ENCODE measurements at places on chromosomes 3 and 15. TPM values are rescaled to one million over a fixed set of nuclear protein-coding genes. Genes with fewer than 3 reads are reported as not detected.

Gene IQCF6
- not detected for total RNA-seq

Gene SKOR1
- 1.1 TPM for total RNA-seq

Gene OR5K1
- total RNA-seq: not detected

Gene LCMT2
- total RNA-seq: 16.9 TPM

Gene VEPH1
- 5.7 TPM for total RNA-seq

Gene WDR49
- total RNA-seq: not detected

Gene PATL2
- total RNA-seq: 0.50 TPM

Gene MFSD1
- total RNA-seq: 30.0 TPM

Gene DPPA2
- total RNA-seq: 0.64 TPM

Gene CFAP100
- not detected for total RNA-seq

Gene GP5
- total RNA-seq: not detected

Gene CD86
- total RNA-seq: not detected

Gene TIMP4
- total RNA-seq: not detected

Gene TGM4
- total RNA-seq: 0.80 TPM

Gene IMPG2
- 0.05 TPM for total RNA-seq

Gene AHSG
- not detected for total RNA-seq

Gene FEZF2
- not detected for total RNA-seq

Gene GXYLT2
- total RNA-seq: 21.3 TPM

Gene PLSCR2
- total RNA-seq: not detected

Gene FOXL2NB
- total RNA-seq: 0.11 TPM

Gene MST1R
- total RNA-seq: 1.4 TPM

Gene PPP1R14D
- total RNA-seq: not detected

Gene RBMS3
- 22.9 TPM for total RNA-seq

Gene ZNF385D
- 1.9 TPM for total RNA-seq

Gene AADAC
- total RNA-seq: not detected

Gene GPR149
- not detected for total RNA-seq

Gene PROK2
- 0.13 TPM for total RNA-seq

Gene STRA6
- total RNA-seq: 45.8 TPM

Gene ROPN1
- 3.0 TPM for total RNA-seq

Gene CCDC9B
- 47.7 TPM for total RNA-seq

Gene PODXL2
- total RNA-seq: 22.0 TPM

Gene CAMKV
- total RNA-seq: not detected

Gene IQCF5
- total RNA-seq: not detected

Gene FOXB1
- total RNA-seq: not detected

Gene IGSF10
- 0.32 TPM for total RNA-seq

Gene ITIH3
- total RNA-seq: not detected

Gene VGLL3
- total RNA-seq: 0.64 TPM

Gene ALG3
- 34.3 TPM for total RNA-seq

Gene CIDEC
- total RNA-seq: 0.38 TPM

Gene DUOX2
- total RNA-seq: 0.08 TPM

Gene BMF
- 4.8 TPM for total RNA-seq

Gene CPEB1
- 1.7 TPM for total RNA-seq

Gene NAALADL2
- 1.2 TPM for total RNA-seq

Gene RNU5B-1
- total RNA-seq: not detected

Gene HYAL3
- 8.4 TPM for total RNA-seq

Gene RAB6B
- 0.41 TPM for total RNA-seq

Gene C3orf49
- not detected for total RNA-seq

Gene SLC22A13
- total RNA-seq: 0.26 TPM

Gene CERS3
- total RNA-seq: not detected

Gene SI
- not detected for total RNA-seq

Gene COX17
- total RNA-seq: 77.0 TPM

Gene USP50
- total RNA-seq: not detected

Gene HRG
- total RNA-seq: not detected

Gene NTRK3
- total RNA-seq: 0.05 TPM

Gene GHRL
- 1.8 TPM for total RNA-seq

Gene TIGIT
- total RNA-seq: not detected

Data from A375 (cell line).